KBM-7 (cell line): ENCODE measurements at places on chromosomes 4 and X.

DNA sequence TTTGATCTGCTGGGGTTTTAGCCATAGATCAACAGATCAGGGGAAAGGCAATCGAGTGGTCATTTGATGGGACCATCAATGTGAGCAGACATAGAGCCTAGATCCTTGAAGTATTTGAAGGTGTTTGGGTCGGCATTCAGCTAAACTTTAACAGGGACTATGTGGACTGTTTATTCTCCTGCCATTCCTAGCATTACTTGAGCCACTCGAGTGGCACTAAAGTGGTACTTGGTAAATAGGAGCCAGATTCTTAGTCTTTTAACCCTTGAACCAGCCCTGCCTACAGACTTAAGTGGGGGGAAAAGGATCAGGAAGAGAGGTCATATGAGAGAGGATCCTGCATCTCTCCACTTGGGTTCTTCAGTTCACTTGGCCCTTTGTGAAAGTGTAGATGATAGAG is 3.8 kb downstream of the MSN start:
- no peak for DNase-seq

DNA sequence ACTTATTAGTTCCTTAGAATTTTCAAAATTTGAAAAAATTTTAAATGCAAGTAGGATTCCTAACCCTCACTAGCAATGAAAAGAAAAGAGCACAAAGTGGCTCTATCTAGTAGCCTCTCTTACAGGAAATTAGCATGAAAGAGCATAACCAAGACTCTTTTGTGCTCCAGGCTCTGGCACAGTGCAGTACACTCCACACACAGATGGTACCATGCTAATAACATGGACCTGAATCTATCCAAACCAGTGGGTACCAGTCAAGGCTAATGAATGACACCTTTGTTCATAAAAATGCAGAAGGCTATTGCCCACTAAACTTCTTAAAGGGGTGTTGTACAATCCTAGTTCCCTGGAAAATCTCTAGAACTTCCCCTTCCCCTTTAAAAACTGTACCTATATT is 119.0 kb downstream of the MANBA start:
- DNase-seq, result no peak

- DNase-seq, result no peak
These were observed 28.6 kb downstream of the NUDT10 start for GRCh38 chrX:51361251-51361650.

DNA sequence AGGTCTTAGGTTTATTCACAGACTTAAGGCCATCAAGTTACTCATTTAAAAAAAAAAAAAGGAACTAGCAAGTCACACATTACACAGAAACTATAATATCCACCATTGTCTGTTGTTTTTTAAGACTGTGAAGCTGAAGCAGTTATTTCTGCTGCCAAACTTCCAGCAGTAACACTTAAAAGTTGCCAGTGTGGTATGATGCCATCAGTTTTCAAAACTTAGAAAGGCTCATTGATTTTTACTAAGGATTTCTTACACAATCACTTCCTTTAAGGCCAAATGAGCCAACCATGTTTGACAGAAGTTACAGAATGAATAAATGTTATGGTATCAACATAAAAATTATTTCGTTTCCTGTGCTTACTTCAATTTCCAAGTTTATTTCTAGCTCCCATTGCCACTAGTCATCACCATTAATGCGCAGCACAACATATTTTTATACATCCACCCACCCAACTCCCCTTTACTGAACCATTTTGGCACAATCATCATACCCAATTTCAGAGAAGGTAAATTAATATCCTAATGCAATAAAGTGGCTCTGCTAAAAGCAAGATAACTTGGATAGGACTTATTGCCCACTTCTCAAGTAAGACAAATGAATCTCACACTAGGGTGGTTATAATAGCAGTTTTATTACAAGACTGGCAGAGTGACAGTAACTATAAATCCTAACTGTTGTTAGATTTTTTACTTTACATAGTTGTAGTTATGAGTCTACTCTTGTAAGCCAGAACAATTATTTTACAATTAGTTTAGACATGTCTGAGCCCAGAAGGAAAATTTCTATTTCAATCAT is 13.1 kb downstream of the PDGFC start:
- DNase-seq, result peak; percentile 37

- no peak for DNase-seq
These were observed 528.4 kb downstream of the PPARGC1A start for GRCh38 chr4:23361453-23361852.

- DNase-seq, result no peak
These were observed 389.2 kb downstream of the IQCM start for GRCh38 chr4:149426461-149426860.

DNA sequence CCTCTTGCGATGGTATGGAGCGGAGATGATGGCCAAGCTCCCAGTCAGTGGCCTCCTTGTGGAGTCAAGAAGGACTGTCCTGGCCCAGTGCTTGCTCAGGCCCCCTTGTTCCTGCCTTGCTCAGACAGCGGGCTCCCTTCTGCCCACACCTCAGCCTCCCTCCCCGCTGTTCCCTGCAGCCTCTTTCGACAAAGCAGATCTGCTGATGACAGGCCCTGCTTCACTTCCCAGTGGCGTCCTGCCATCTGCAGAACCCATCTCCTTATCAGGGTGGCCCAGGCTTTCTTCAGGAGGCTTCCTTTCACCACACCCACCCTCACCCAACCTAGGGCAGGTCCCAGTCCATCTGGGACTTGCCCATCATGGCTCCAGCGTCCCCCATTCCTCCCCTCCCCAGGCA is 80.0 kb downstream of the CLDN34 start:
- DNase-seq, result no peak

- no peak for DNase-seq
These were observed 317.1 kb downstream of the STK32B start for GRCh38 chr4:5368426-5368825.

DNA sequence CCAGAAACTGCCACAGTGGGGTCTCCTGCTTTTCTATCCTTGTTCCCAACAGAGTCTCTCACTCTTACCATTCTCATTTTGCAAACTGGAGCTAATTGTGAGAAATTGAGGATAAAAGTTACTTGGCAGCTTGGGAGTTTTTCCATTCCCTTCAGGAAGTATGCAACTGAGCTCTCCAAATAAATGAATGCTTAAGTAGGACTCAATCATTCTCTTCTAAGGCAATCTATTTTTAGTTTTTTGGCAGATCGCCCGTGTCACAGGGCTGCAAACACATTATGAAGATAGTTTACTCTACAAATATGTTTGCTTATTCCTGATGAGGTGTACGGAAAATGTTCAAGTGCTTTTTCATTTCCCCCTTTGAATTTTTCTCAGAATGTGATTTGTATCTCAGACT is 5.3 kb downstream of the ASB11 start:
- no peak for DNase-seq

DNA sequence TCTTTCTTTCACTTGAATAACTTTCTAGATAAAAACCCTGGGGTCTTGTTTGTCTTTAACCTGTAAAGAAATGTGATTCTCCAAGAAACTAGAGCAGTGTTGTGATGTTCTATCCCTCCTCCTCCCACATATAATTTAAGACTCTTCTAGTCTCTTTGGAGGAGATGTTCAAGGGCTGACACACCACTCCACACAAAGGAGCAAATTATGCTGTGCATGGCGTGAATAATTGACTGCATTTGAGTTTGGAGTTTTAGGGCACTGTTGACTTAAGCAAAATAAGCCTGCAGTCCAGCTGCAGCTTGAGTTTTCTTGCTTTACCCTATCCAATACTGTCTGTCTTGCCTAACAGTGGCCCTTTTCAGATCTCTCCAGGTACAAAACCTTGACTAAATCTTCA is 119.7 kb downstream of the CHRDL1 start:
- no peak for DNase-seq

DNA sequence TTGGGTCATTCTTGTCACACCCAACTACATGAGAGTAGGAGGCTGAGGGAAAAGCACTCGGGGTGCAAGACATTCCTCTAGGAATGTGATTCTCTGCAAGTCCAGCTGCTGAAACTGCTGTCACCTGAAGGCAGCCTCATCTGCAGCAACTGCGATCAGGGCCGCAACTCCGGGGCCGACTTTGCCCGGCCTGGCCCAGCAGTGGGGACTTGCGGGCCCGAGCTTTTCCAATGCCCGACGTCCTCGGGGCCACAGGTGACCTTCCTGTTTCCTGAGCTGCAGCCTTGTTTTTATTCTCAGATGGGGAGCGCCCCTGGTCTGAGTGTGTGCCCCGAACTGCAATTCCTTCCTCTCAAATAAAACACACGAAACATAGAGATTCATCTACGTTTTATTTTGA is 104.7 kb upstream of the NKX1-1 start:
- DNase-seq, result no peak

GRCh38 chrX:302975-303374 is 15.6 kb downstream of the GTPBP6 start:
- DNase-seq, result no peak

DNA sequence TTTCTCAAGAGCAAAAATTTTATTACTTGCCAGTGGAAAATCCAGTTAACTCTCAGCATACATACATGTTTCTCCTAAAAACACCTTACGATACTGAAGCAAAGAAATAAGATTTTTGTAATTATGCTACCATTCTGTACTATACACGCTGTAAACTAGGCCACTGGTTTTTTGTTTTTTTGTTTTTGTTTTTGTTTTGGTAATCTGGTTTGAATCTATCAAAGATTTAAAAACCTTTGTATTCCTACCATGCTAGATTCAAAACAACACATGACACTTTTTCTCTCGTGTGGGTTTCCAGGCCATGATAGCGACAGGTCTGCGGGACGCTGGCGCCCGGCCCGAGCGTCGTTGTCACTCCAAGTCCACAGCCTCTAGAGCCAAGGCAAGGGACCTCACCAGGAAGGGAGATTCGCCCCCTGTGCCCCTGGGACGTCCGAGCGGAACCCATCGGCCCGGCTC is 723 bp downstream of the TMEM192 start:
- DNase-seq, result no peak
